NCI-H446 treated with DMSO at 0.1 percent for 48 hours (cell line): ENCODE measurements at places on chromosomes 16 and 17.

GRCh38 chr17:75047398-75048098 lies 523 bp downstream of the KCTD2 start:
- no peak for DNase-seq

DNA sequence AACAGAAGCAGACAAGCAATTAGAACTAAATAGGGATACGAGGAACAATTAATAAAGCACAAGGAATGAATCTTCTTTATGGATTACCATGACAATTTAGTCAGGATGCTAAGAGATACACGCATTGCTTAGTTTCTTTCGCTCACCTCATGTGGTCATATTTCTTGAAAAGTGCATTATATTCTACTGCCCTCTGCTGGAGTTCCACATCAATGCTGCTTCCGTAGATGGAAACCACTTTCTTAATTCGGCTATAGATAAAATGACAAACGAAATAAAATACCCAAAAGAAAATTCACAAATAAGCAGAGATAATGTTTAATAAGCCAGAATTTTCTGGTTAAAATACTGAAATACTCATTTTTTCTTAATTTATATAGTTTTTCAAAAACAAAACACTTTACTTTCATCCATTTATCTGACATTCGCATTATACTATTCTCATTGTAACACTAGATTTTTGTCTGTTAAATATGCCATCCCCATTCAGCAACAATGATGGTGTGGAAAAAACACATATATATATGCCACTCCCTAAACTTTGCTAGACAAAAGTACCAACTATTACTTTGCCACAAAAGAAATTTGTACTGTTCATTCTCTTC lies 22.0 kb upstream of the PHLPP2 start:
- DNase-seq = no peak

- peak; percentile 1 for DNase-seq
These were observed 30.1 kb downstream of the VAC14 start for GRCh38 chr16:70770626-70771552.

GRCh38 chr17:39123627-39124026 lies 27.8 kb downstream of the PLXDC1 start:
- peak; percentile 73 for DNase-seq

- DNase-seq = no peak
These were observed 6.7 kb upstream of the EVI2A start for GRCh38 chr17:31328160-31328535.
